Small intestine (tissue), 16 donors: ENCODE measurements at places on chromosomes 2 and 18. TPM values are rescaled to one million over a fixed set of nuclear protein-coding genes. Genes with fewer than 3 reads are reported as not detected.

Gene IL1F10
- 0.25 TPM for polyA plus RNA-seq

Gene PSMA8
- polyA plus RNA-seq, result 0.15 TPM

GRCh38 chr2:147356157-147356556 lies 488.7 kb upstream of the ACVR2A start:
- no peaks in the 10 kb centered on the region for H3K36me3 ChIP-seq
- no peaks in the 10 kb centered on the region for H3K27me3 ChIP-seq
- no peaks in the 10 kb centered on the region for H3K4me1 ChIP-seq
- H3K4me3 ChIP-seq, result no peak overlapping the region

Gene HEATR5B
- 13.0 TPM for polyA plus RNA-seq

GRCh38 chr2:220856486-220856885 lies 715.6 kb downstream of the EPHA4 start:
- no peak overlapping the region for H3K27ac ChIP-seq
- DNase-seq, result no peak
- no peaks in the 10 kb centered on the region for H3K4me1 ChIP-seq
- H3K4me3 ChIP-seq, result no peak overlapping the region
- no peaks in the 10 kb centered on the region for H3K27me3 ChIP-seq

Gene PROC
- 1.0 TPM for polyA plus RNA-seq

DNA sequence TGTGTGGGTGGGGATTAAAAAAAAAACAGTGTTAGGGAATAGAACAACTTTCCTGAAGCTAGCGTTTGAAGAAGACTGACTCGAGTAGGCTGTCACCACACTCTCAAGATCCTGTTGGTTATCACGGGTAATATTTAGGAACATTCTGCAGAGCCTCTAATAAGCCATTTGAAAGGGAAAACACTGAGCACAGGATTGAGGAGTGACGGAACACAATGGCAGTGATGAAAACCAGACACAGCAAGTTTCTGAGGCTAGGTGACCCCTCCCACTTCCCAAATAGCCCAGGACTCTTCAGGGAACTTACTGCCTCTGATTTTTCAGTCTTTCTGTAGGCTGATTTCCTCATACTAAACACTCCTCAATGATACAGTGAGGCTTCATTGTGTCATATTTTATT lies 88.2 kb upstream of the TMEM200C start:
- H3K4me1 ChIP-seq, result no peaks in the 10 kb centered on the region
- no peak overlapping the region for H3K4me3 ChIP-seq
- no peak overlapping the region for H3K27ac ChIP-seq
- no peak for DNase-seq
- H3K36me3 ChIP-seq, result no peaks in the 10 kb centered on the region
- H3K27me3 ChIP-seq, result no peaks in the 10 kb centered on the region

- no peaks in the 10 kb centered on the region for H3K27me3 ChIP-seq
- H3K36me3 ChIP-seq, result peaks cover 56% of the 10 kb centered on the region
- peaks cover 13% of the 10 kb centered on the region for H3K4me1 ChIP-seq
- no peak overlapping the region for H3K27ac ChIP-seq
- DNase-seq, result no peak
Measured at GRCh38 chr2:218811382-218811781, 20.2 kb downstream of the PRKAG3 start.

GRCh38 chr18:23627970-23628369 lies 34.7 kb downstream of the ANKRD29 start:
- no peak overlapping the region for H3K4me3 ChIP-seq
- peaks cover 6% of the 10 kb centered on the region for H3K4me1 ChIP-seq
- DNase-seq, result no peak
- no peak overlapping the region for H3K27ac ChIP-seq
- no peaks in the 10 kb centered on the region for H3K36me3 ChIP-seq

Gene EHBP1
- polyA plus RNA-seq, result 29.7 TPM

DNA sequence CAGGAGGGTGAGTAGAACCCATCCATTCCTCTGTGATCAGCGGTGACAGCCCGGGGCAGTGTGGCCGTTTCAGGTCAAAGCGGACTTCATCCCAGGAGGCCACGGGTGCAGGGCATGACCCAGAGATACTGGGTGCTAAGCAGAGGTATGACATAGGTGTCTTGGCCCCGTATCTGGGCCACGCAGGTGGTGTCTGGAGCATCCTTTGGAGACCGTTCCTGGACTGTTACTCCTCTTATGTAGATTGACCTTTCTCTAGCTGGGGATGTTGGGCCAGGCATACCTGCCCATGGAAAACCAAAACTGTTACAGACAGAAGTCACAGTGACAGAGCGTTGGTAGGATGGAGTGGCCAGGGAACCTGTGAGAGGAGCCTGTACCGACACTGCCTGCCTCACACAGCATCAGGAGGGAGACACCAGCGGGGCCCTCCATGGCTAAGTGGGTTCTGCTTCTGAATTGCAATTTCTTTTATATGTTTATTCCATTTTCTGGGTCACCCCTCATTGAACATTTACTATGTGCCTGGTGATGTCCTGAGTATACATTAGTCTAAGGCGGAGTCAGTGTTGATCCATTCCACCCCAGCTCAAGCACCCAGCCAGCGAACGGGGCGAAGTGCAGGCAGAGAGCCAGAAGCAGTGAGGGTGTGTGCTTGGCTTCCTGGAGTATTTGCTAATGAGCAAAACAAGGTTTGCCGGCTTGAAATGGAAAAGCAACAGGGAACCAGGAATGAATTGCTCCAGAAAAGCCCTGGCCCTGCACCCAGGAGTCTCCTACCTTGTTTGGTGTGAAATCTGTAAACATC lies 141.7 kb downstream of the SH3RF3 start:
- DNase-seq, result peak; percentile 31
- H3K36me3 ChIP-seq, result no peaks in the 10 kb centered on the region
- no peaks in the 10 kb centered on the region for H3K4me1 ChIP-seq
- no peaks in the 10 kb centered on the region for H3K27me3 ChIP-seq
- no peak overlapping the region for H3K27ac ChIP-seq

GRCh38 chr2:65049010-65049639 lies 7.1 kb upstream of the CEP68 start:
- H3K27me3 ChIP-seq, result no peaks in the 10 kb centered on the region
- no peaks in the 10 kb centered on the region for H3K4me1 ChIP-seq
- H3K27ac ChIP-seq, result no peak overlapping the region
- DNase-seq, result no peak

- no peaks in the 10 kb centered on the region for H3K36me3 ChIP-seq
- no peak for DNase-seq
- no peaks in the 10 kb centered on the region for H3K4me1 ChIP-seq
- no peaks in the 10 kb centered on the region for H3K27me3 ChIP-seq
Measured at GRCh38 chr18:70036771-70037347, 89.2 kb upstream of the CD226 start.

DNA sequence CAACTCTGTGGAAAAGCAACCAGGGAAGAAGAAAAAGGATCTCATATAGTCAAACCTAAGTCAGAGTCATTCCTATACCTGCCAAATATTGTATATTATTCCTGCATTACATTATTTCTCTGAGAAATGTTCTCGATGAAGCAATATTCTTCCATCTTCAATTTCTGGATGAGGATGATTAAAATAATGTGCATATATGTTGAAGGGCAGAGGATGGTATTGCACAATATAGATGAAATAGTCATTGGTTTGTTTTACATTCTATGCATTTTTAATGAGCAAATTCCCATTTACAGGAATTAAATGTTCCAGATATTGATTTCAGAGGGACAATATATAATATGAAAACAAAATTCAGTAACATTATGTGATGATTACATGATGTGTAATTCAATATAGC lies 545.2 kb downstream of the STK39 start:
- no peaks in the 10 kb centered on the region for H3K4me1 ChIP-seq
- DNase-seq, result no peak
- no peak overlapping the region for H3K4me3 ChIP-seq
- no peak overlapping the region for H3K27ac ChIP-seq
- H3K36me3 ChIP-seq, result no peaks in the 10 kb centered on the region

DNA sequence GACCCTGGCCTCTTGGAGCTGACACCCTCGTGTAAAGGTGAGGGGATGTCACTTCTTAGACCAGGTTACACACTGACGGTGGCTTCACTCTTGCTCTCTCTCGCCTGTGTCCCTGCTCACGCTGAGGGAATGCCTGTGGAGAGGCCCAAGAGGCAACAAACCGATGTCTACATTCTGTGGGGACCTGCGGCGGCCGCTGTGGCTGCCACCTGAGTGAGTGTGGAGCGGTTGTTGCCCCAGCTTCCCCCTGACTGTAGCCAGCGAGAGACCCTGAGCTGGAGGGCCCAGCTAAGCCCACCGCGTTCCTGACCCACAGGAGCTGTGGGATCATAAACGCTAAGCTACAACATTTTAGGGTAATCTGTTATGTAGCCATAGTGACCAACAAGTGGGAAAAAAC lies 55.7 kb upstream of the ASAP2 start:
- no peak overlapping the region for H3K27ac ChIP-seq
- H3K27me3 ChIP-seq, result no peaks in the 10 kb centered on the region
- H3K36me3 ChIP-seq, result no peaks in the 10 kb centered on the region
- DNase-seq, result no peak
- H3K4me3 ChIP-seq, result no peak overlapping the region

GRCh38 chr2:88873620-88874019 lies 182.1 kb downstream of the RPIA start:
- no peaks in the 10 kb centered on the region for H3K27me3 ChIP-seq
- H3K36me3 ChIP-seq, result no peaks in the 10 kb centered on the region
- no peak for DNase-seq
- no peak overlapping the region for H3K27ac ChIP-seq

GRCh38 chr2:36561237-36561944 lies 36.6 kb downstream of the FEZ2 start:
- H3K27ac ChIP-seq, result peak overlapping the region; percentile 26
- H3K36me3 ChIP-seq, result peaks cover 18% of the 10 kb centered on the region
- H3K4me3 ChIP-seq, result no peak overlapping the region

Gene OSR1
- 12.2 TPM for polyA plus RNA-seq

Gene L3MBTL4
- 6.5 TPM for polyA plus RNA-seq

GRCh38 chr2:8312221-8312620 lies 369.6 kb upstream of the ID2 start:
- DNase-seq, result no peak
- no peak overlapping the region for H3K4me3 ChIP-seq
- H3K27ac ChIP-seq, result no peak overlapping the region
- H3K4me1 ChIP-seq, result peaks cover 21% of the 10 kb centered on the region

GRCh38 chr2:168814046-168814445 lies 11.6 kb downstream of the NOSTRIN start:
- peaks cover 11% of the 10 kb centered on the region for H3K36me3 ChIP-seq
- no peaks in the 10 kb centered on the region for H3K4me1 ChIP-seq
- no peak overlapping the region for H3K27ac ChIP-seq
- no peak for DNase-seq

Gene ADAM23
- not detected for polyA plus RNA-seq

Gene DBI
- polyA plus RNA-seq, result 1,006 TPM

DNA sequence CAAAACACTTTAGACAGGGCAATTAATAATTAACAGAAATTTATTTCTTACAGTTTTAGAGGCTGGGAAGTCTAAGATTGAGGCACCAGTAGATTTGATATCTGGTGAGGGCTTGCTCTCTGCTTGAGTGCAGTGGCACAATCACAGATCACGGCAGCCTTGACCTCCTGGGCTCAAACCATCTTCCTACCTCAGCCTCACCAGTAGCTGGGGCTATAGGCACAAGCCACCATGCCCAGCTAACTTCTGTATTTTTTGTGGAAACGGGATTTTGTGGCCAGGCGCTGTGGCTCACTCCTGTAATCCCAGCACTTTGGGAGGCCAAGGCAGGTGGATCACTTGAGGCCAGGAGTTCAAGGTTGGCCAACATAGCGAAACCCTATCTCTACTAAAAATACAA lies 29.0 kb upstream of the ACVR1 start:
- no peaks in the 10 kb centered on the region for H3K4me1 ChIP-seq
- no peak overlapping the region for H3K27ac ChIP-seq
- H3K36me3 ChIP-seq, result no peaks in the 10 kb centered on the region
- no peak for DNase-seq

DNA sequence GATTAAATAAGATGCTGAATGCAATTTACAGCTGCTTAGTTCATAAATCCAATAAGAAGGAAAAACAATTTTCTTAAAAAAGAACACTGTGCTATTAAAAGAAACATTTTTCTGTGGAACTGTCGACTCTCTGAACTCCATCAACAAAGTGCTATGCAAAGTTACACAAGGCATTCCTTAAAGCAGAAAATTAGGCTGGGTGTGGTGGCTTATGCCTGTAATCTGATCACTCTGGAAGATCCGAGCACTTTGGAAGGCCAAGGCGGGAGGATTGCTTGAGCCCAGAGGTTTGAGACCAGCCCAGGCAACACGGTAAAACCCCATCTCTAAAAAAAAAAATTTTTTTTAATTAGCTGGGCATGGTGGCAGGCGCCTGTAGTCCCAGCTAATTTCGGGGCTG lies 13.0 kb downstream of the MCM6 start:
- H3K27me3 ChIP-seq, result no peaks in the 10 kb centered on the region
- no peak overlapping the region for H3K4me3 ChIP-seq

GRCh38 chr2:43024515-43025011 lies 201.8 kb downstream of the ZFP36L2 start:
- H3K36me3 ChIP-seq, result peaks cover 3% of the 10 kb centered on the region
- H3K27me3 ChIP-seq, result no peaks in the 10 kb centered on the region
- peaks cover 3% of the 10 kb centered on the region for H3K4me1 ChIP-seq
- H3K4me3 ChIP-seq, result no peak overlapping the region

GRCh38 chr2:70005752-70006446 lies 44.5 kb upstream of the ASPRV1 start:
- no peaks in the 10 kb centered on the region for H3K4me1 ChIP-seq
- no peak overlapping the region for H3K4me3 ChIP-seq
- no peaks in the 10 kb centered on the region for H3K36me3 ChIP-seq
- DNase-seq, result no peak
- H3K27ac ChIP-seq, result no peak overlapping the region
- H3K27me3 ChIP-seq, result no peaks in the 10 kb centered on the region

Gene COBLL1
- 72.0 TPM for polyA plus RNA-seq

GRCh38 chr18:44602380-44602779 lies 78.3 kb upstream of the SETBP1 start:
- H3K4me1 ChIP-seq, result no peaks in the 10 kb centered on the region
- H3K27me3 ChIP-seq, result no peaks in the 10 kb centered on the region
- no peaks in the 10 kb centered on the region for H3K36me3 ChIP-seq
- no peak overlapping the region for H3K4me3 ChIP-seq

DNA sequence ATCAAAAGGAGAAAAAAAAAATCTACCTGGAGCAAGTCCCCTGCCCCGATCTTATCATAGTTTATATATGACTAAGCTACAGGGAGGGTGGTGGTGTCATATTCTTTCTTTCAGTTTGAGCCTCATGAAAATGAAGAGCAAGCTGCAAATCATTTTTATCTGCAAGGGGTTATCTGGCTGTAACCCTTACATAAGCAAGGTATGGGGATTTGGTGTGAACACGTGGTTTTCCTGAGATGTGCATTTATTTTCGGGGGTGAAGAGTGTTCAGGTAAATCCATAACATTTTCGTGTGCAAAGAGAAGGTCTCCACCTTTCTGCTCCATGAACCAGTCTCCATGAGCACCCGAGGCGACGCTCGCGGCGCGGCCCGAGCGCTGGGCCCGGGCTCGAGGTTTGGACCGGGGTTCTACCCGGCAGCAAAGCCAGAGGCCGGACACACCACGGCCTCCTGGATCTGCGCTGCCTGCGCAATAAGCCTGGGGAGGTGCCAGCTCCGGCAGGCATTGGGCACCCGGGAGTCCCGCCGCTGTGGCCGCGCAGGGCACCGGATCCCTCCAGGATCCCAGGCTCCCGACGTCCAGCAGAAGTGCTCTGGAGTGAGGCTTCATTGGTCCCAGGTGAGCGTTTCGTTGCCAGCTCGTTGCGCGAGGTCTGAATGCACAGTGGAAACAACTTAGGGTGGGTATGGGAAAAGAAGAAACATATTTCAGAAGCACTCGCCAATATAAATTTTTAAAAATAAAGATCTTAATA lies 36.1 kb upstream of the GPD2 start:
- H3K27me3 ChIP-seq, result no peaks in the 10 kb centered on the region
- peak; percentile 73 for DNase-seq
- no peaks in the 10 kb centered on the region for H3K36me3 ChIP-seq
- H3K4me3 ChIP-seq, result peak overlapping the region; percentile 81
- H3K27ac ChIP-seq, result peak overlapping the region; percentile 87
- H3K4me1 ChIP-seq, result peaks cover 9% of the 10 kb centered on the region

- no peaks in the 10 kb centered on the region for H3K27me3 ChIP-seq
- no peak for DNase-seq
- no peaks in the 10 kb centered on the region for H3K4me1 ChIP-seq
- H3K36me3 ChIP-seq, result no peaks in the 10 kb centered on the region
Measured at GRCh38 chr2:155905657-155906056, 426.9 kb downstream of the NR4A2 start.
